ENCODE measurements at places on chromosomes 6 and 20. TPM values are rescaled to one million over a fixed set of nuclear protein-coding genes. Genes with fewer than 3 reads are reported as not detected.

MATN4 gene
- total RNA-seq, result under 0.01 TPM

CDC5L gene
- total RNA-seq, result 18.7 TPM

TXLNB gene
- not detected for total RNA-seq

PRSS16 gene
- total RNA-seq, result not detected

NNAT gene
- not detected for total RNA-seq

ENPP1 gene
- total RNA-seq, result 8.0 TPM

ULBP1 gene
- 0.37 TPM for total RNA-seq

All from subcutaneous preadipocyte (primary cell).